ENCODE measurements at places on chromosomes 2 and 18. TPM values are rescaled to one million over a fixed set of nuclear protein-coding genes. Genes with fewer than 3 reads are reported as not detected.

GRCh38 chr18:26867471-26867870, 2.0 kb upstream of the AQP4 start:
- H3K36me3 ChIP-seq = no peaks in the 10 kb centered on the region
- H3K4me1 ChIP-seq = peaks cover 30% of the 10 kb centered on the region
- no peak for DNase-seq
- peaks cover 15% of the 10 kb centered on the region for H3K27me3 ChIP-seq
- H3K4me3 ChIP-seq = no peak overlapping the region

- no peaks in the 10 kb centered on the region for H3K27me3 ChIP-seq
- peaks cover 9% of the 10 kb centered on the region for H3K4me1 ChIP-seq
- peaks cover 2% of the 10 kb centered on the region for H3K36me3 ChIP-seq
Observed at GRCh38 chr2:113886479-113887008, 3.3 kb upstream of the ACTR3 start.

DNA sequence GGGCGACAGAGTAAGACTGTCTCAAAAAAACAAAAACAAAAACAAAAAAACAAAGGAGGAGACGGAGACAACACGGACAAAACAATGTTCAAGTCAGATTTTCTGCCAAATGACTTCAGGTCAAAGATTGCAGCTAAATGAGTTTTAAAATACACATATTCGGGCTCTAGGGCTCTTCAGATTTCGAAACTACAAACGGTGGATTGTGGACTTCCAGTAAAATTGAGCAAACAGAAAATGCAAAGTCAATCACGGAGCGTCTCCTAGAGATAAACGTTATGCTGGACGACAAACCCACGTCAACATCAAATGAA, 558 bp downstream of the MRPS5 start:
- H3K36me3 ChIP-seq = peaks cover 7% of the 10 kb centered on the region
- H3K27me3 ChIP-seq = no peaks in the 10 kb centered on the region
- H3K4me3 ChIP-seq = peak overlapping the region; percentile 97
- DNase-seq = no peak
- peaks cover 2% of the 10 kb centered on the region for H3K4me1 ChIP-seq

GRCh38 chr2:99645960-99646359, 156.1 kb upstream of the REV1 start:
- H3K4me3 ChIP-seq = no peak overlapping the region
- no peaks in the 10 kb centered on the region for H3K27me3 ChIP-seq
- H3K4me1 ChIP-seq = peaks cover 23% of the 10 kb centered on the region
- H3K36me3 ChIP-seq = no peaks in the 10 kb centered on the region
- no peak for DNase-seq

- peak; percentile 64 for DNase-seq
- peaks cover 18% of the 10 kb centered on the region for H3K36me3 ChIP-seq
- peaks cover 87% of the 10 kb centered on the region for H3K4me1 ChIP-seq
Observed at GRCh38 chr2:219441451-219442255, 7.0 kb downstream of the SPEG start.

UGT1A4 gene
- total RNA-seq = not detected

SNRPD1 gene
- 61.2 TPM for total RNA-seq
